ENCODE measurements at places on chromosomes 3 and 15. TPM values are rescaled to one million over a fixed set of nuclear protein-coding genes. Genes with fewer than 3 reads are reported as not detected.

DNA sequence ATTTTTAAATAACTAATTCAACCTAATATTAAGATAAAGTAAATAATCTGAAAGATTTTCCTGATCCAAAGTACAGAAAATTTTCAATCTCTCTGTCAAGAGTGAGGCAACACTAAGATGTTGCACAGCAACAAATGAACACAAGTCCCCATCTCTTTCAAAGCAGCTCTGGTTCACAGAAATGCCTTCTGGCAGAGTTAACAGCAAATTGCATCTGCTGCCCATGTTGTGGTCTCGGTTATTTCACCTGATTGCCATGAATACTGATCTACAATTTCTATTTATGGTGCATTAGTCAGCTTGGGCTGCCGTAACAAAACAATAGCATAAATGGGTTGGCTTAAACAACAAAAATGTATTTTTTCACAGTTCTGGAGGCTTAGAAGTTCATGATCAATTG lies 167.3 kb downstream of the BCHE start:
- no peaks in the 10 kb centered on the region for H3K27me3 ChIP-seq
- no peak overlapping the region for H3K4me3 ChIP-seq
- no peaks in the 10 kb centered on the region for H3K36me3 ChIP-seq
- H3K27ac ChIP-seq, result peak overlapping the region; percentile 8

Gene TWF2
- 103 TPM for total RNA-seq

DNA sequence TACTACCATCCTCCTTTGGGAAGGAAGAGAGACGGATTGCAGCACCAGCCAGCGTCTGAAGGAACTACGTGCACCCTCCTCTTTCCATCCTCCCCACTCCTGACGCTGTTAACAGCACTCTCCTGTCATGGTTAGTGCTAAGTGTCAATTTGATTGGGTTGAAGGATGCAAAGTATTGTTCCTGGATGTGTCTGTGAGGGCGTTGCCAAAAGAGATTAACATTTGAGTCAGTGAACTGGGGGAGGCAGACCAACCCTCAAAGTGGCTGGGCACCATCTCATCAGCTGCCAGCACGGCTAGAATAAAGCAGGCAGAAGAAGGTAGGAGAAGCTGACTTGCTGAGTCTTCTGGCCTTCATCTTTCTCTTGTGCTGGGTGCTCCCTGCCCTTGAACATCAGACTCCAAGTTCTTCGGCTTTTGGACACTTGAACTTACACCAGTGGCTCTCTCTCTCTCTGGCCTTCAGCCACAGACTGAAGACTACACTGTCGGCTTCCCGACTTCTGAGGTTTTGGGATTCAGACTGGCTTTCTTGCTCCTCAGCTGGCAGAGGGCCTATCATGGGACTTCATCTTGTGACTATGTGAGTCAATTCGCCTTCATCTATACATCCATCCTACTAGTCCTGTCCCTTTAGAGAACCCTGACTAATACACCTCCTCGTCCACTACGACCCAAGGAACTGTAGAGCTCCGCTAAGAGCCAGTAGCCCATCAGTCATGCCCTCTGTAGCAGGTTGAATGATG lies 128.2 kb upstream of the HES1 start:
- H3K4me1 ChIP-seq, result peaks cover 14% of the 10 kb centered on the region
- no peak overlapping the region for H3K4me3 ChIP-seq
- H3K27me3 ChIP-seq, result peaks cover 36% of the 10 kb centered on the region
- H3K36me3 ChIP-seq, result no peaks in the 10 kb centered on the region
- peak; percentile 28 for DNase-seq

Gene TLR9
- 0.25 TPM for total RNA-seq

- no peaks in the 10 kb centered on the region for H3K36me3 ChIP-seq
- peak overlapping the region; percentile 95 for H3K27ac ChIP-seq
- no peaks in the 10 kb centered on the region for H3K27me3 ChIP-seq
- no peaks in the 10 kb centered on the region for H3K4me1 ChIP-seq
These were observed 596 bp upstream of the SGO1 start for GRCh38 chr3:20186600-20187004.

GRCh38 chr3:128128251-128128650 lies 4.6 kb upstream of the RUVBL1 start:
- peaks cover 4% of the 10 kb centered on the region for H3K4me1 ChIP-seq
- H3K27me3 ChIP-seq, result no peaks in the 10 kb centered on the region
- DNase-seq, result no peak
- H3K36me3 ChIP-seq, result no peaks in the 10 kb centered on the region

Gene GOLGA8H
- 0.32 TPM for total RNA-seq

DNA sequence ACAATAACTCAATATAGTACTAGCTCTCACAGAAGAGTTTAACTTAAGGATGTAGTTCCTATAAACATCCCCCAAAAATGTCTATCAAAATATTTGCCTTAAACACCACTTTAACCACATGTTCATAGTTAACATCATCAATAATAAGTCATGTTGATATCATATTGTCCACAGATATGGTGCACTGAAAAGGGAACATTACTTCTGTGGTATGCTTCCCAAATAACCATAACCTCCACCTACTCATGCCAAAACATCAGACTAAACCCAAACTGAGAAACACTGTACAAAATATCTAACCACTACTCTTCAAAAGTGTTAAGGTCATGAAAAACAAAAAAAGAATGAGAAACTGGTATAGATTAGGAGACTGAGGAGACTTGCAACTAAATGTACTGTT lies 32.9 kb downstream of the SLC4A7 start:
- H3K4me3 ChIP-seq, result no peak overlapping the region
- H3K27me3 ChIP-seq, result no peaks in the 10 kb centered on the region
- peaks cover 14% of the 10 kb centered on the region for H3K4me1 ChIP-seq
- DNase-seq, result peak; percentile 63

DNA sequence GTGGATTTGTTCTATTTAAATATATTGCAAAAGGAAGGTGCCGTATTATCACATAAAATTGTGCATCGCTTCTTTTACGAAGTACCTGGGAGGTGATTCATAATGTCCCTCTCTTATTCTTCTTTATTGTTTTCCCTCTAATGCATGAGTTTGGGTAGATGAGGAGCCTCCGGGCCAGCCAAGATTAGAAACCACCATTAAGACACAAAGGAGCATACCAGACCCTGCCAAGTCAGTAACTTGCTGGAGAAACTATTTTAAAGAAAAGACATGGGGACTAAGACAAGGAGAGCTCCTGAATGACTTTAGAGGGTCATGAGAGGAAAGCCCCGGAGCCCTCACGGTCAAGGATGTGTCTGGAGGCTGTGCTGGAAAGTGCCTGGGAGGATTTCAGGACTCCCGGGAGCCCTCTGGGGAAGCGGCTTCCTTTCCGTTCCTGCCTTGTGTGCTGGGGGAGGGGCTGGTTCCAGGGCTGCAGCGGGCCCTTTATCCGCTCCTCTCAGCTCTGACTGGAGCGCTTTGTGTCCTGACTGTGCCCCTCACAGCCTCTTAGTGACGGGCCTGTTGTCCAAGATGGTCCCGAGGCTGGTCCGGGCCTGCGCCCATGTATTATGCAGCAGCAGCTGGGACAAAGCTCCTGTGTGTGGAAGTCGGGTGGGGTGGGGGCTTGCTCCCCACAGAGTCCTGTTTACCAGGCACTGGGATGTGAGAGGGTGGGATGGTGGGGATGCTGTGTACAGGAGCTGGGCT lies 35.7 kb downstream of the CORO2B start:
- no peaks in the 10 kb centered on the region for H3K27me3 ChIP-seq
- H3K4me1 ChIP-seq, result peaks cover 42% of the 10 kb centered on the region
- H3K4me3 ChIP-seq, result peak overlapping the region; percentile 13
- DNase-seq, result no peak
- H3K27ac ChIP-seq, result no peak overlapping the region
- no peaks in the 10 kb centered on the region for H3K36me3 ChIP-seq

- H3K36me3 ChIP-seq, result no peaks in the 10 kb centered on the region
- no peaks in the 10 kb centered on the region for H3K27me3 ChIP-seq
- peaks cover 35% of the 10 kb centered on the region for H3K4me1 ChIP-seq
- H3K27ac ChIP-seq, result no peak overlapping the region
- H3K4me3 ChIP-seq, result peak overlapping the region; percentile 48
These were observed 21.7 kb upstream of the PLXND1 start for GRCh38 chr3:129628169-129628522.

- H3K27ac ChIP-seq, result no peak overlapping the region
- DNase-seq, result no peak
- H3K4me3 ChIP-seq, result no peak overlapping the region
These were observed 144.0 kb upstream of the PDZRN3 start for GRCh38 chr3:73768524-73769308.

Gene CLCN2
- total RNA-seq, result 9.0 TPM

Gene CPN2
- not detected for total RNA-seq

Gene GPR27
- total RNA-seq, result 2.0 TPM

DNA sequence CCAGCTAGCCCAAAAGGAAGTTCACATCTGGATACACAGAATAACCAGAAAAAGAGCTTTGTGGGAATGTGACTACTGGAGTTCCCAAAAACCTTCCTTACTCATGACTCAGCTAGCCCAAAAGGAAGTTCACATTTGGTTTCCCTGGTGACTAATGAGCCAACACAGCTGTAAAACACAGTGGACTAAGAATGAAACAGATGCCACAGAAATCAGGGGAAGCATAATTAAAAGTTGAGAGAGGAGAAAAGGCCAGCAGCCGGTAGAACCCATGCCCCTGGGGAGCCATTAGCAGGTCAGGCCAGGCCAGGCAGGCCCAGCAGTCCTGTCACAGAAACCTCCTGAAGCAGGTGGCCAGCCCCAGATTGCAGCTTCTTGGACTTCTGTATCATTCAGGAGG lies 130.3 kb downstream of the GHSR start:
- H3K4me1 ChIP-seq, result peaks cover 36% of the 10 kb centered on the region
- peak overlapping the region; percentile 19 for H3K4me3 ChIP-seq
- H3K27ac ChIP-seq, result peak overlapping the region; percentile 95
- no peaks in the 10 kb centered on the region for H3K27me3 ChIP-seq
- DNase-seq, result peak; percentile 96

Gene GOLGA8B
- total RNA-seq, result 55.8 TPM

- DNase-seq, result no peak
- no peak overlapping the region for H3K27ac ChIP-seq
- H3K36me3 ChIP-seq, result no peaks in the 10 kb centered on the region
- H3K4me3 ChIP-seq, result no peak overlapping the region
These were observed 51.7 kb upstream of the ST3GAL6 start for GRCh38 chr3:98711426-98711825.

Gene RAMAC
- total RNA-seq, result 44.4 TPM

DNA sequence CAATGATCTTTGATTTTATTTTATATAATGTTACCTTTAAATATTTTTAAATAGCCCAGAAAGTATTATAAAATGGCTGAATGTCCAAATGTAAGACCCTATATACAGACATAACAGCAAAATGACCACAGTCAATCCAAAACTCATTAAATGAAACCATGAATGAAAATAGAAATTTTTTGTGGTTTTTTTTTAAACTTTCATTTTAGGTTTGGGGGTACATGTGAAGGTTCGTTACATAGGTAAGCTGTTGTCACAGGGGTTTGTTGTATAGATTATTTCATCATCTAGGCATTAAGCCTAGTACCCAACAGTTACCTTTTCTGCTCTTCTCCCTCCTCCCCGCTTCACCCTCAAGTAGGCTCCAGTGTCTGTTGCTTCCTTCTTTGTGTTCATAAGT lies 108.8 kb downstream of the FAIM start:
- H3K36me3 ChIP-seq, result peaks cover 3% of the 10 kb centered on the region
- no peak overlapping the region for H3K4me3 ChIP-seq
- no peaks in the 10 kb centered on the region for H3K4me1 ChIP-seq
- H3K27ac ChIP-seq, result no peak overlapping the region
- DNase-seq, result no peak

- H3K27me3 ChIP-seq, result no peaks in the 10 kb centered on the region
- DNase-seq, result peak; percentile 63
- H3K4me1 ChIP-seq, result no peaks in the 10 kb centered on the region
- H3K36me3 ChIP-seq, result no peaks in the 10 kb centered on the region
- no peak overlapping the region for H3K4me3 ChIP-seq
These were observed 60.7 kb upstream of the CMTM8 start for GRCh38 chr3:32177702-32178198.

DNA sequence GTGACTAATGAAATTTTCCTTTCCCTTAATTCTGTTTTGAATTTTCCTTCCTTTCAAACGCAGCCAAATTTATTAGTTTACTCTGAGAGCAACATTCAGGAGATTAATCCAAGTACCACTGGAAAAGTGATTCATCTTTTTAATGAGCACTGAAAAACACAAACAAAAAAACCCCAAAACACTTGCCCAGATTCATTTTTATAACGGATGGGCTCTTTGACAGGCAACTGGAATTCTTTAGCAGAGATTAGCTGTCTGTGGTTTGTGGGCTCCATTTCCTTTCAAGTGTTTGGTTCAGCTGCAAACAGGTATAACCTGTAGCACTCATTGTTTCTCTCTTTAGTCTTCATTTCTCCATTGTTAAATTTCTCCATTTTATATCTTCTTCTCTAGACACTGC lies 3.1 kb upstream of the POLR2M start:
- no peaks in the 10 kb centered on the region for H3K27me3 ChIP-seq
- DNase-seq, result peak; percentile 48
- H3K4me1 ChIP-seq, result peaks cover 5% of the 10 kb centered on the region
- H3K36me3 ChIP-seq, result no peaks in the 10 kb centered on the region
- no peak overlapping the region for H3K4me3 ChIP-seq

Gene TTC23
- total RNA-seq, result 22.1 TPM

- no peaks in the 10 kb centered on the region for H3K27me3 ChIP-seq
- peak; percentile 3 for DNase-seq
- no peak overlapping the region for H3K27ac ChIP-seq
- H3K4me3 ChIP-seq, result no peak overlapping the region
- no peaks in the 10 kb centered on the region for H3K36me3 ChIP-seq
- no peaks in the 10 kb centered on the region for H3K4me1 ChIP-seq
These were observed 262.3 kb downstream of the GAP43 start for GRCh38 chr3:115885621-115886020.

DNA sequence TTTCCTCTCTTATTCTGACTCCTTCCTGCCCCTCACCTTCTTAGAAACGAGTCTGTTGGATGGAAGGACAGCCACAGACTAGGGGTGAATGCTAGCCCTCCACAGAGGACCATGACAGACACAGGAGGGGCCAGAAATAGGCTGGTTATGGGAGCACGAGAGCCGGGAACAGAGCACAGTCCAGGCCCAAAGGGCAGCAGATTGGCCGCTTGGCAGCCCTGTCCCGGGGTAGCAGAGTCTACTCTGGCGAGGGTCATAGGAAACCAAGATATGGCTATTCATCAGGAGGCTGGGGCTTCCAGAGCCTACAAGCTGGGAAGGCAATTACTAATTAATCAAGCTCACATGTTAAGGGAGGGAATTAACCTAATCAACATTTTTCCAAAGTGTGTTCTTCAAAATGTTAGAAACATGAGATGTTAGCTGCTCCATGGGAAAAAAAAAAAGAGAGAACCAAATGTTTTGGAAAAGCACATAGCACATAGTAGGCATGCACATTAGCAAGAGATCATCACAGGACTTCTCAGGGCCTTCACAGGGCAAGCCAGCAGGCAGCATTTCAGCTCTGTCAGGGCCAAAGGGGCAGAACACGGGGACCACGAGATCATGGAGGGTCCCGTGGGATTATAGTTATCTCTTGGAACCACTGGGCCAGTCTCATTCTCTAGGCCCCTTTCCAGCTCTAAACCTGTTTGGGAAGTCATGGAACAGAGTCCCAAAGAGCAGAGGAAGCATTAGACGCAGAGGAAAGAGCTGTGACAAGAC lies 13.3 kb downstream of the SEMA3G start:
- DNase-seq, result no peak
- H3K4me1 ChIP-seq, result peaks cover 5% of the 10 kb centered on the region
- H3K4me3 ChIP-seq, result no peak overlapping the region
- H3K27ac ChIP-seq, result no peak overlapping the region

Data from astrocyte (in vitro differentiated cells and primary cell).